ENCODE measurements at places on chromosomes 7 and 10. TPM values are rescaled to one million over a fixed set of nuclear protein-coding genes. Genes with fewer than 3 reads are reported as not detected.

The PLEKHS1 gene
- not detected for total RNA-seq

The FLNC gene
- total RNA-seq: not detected

The CBX3 gene
- total RNA-seq: 111 TPM

The LOXL4 gene
- total RNA-seq: not detected

The CPVL gene
- total RNA-seq: not detected

The FZD8 gene
- total RNA-seq: 0.52 TPM

The USP6NL gene
- 54.3 TPM for total RNA-seq

The TMEM130 gene
- total RNA-seq: not detected

The CHAT gene
- not detected for total RNA-seq

The TMEM176A gene
- total RNA-seq: not detected

The CCM2 gene
- total RNA-seq: 42.5 TPM

The OPN4 gene
- not detected for total RNA-seq

The H2BK1 gene
- not detected for total RNA-seq

The CLEC5A gene
- total RNA-seq: not detected

- no peak for DNase-seq
Measured at GRCh38 chr10:124266468-124267230, 152.1 kb downstream of the OAT start.

DNA sequence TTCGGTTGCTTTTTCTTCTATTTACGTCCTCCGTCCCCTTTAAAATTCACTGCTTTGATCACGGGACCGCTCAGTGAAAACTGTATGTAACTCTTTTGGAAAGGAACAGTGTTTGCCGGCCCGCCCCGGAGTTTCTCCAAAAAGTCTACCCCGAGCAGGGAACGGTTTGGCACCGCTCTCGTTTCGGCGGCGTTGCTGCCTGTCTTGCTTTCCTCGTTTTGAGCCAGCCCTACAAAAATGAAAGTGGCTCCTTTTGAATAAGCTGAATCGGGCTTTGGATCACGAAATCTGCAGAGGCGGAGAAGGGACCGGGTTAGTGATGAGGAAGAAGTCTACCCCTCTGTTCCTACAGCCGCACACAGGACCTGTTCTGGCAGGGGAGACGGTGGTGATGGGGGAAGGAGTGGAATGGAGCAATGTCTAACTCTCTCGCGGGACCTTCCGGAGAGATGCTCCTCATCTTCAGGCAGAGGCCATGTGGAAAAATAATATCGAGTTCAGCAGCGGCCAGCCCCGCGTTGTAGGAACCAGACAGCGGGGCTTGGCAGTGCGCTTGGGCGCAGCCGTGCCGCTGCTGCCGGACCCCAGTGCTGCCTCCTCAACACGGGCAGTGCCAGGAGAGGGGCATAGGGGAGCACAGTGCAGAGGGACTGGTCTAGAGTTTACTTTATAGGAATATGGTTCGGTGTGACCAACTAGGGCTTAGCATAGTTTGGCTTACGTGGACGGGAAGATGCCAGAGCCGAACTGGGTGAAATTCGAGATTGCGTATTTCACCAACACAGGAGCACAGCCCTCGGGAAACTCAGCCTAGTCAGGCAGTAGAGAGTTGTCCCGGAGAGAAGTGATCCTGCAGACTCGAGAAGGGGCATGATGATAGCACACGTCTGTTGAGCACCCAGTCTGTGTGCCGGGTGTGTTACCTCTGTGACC lies 1.4 kb downstream of the HTRA1 start:
- no peak for DNase-seq

DNA sequence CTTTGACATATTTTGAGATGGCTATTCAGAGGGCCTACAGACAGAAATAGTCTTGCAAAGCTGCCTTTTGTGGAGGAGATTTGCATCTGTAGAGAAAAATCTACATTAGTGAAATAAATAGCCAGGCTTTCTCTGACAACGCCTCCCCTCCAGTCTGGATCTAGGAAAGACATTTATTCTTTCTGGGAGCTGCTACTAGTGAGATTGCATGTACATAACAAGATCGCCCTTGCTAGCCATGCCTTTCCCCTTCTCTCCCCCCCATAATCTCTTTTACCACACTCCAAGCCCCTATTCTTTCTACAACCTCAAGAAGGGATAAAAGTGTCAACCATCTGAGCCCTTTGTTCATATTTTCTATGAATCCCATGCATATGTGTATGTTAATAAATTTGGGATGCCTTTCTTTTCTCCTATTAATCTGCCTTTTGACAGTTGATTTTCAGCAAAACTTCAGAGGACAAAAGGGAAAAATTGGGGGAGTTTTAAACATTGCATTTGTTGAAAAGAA lies 194.2 kb downstream of the SNX13 start:
- no peak for DNase-seq

- no peak for DNase-seq
Measured at GRCh38 chr7:100137851-100138760, 10.6 kb upstream of the LAMTOR4 start.

DNA sequence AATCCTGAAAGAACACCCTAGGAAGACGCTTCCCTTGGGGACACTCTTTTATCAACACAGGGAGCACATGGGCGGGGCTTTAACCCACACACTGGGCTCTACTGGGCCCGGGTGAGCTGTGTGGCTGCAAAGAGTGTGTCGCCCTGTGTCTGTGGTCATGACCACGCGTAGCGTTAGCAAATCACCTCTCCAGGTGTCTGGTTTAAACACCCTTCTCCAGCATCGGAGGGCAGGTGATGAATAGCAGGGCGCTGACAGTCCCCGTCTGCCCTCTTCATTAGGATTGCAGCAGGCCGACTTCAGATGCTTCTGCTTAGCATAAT lies 127.7 kb downstream of the ADARB2 start:
- no peak for DNase-seq

- peak; percentile 87 for DNase-seq
Measured at GRCh38 chr10:74825371-74826141, 844 bp upstream of the KAT6B start.

DNA sequence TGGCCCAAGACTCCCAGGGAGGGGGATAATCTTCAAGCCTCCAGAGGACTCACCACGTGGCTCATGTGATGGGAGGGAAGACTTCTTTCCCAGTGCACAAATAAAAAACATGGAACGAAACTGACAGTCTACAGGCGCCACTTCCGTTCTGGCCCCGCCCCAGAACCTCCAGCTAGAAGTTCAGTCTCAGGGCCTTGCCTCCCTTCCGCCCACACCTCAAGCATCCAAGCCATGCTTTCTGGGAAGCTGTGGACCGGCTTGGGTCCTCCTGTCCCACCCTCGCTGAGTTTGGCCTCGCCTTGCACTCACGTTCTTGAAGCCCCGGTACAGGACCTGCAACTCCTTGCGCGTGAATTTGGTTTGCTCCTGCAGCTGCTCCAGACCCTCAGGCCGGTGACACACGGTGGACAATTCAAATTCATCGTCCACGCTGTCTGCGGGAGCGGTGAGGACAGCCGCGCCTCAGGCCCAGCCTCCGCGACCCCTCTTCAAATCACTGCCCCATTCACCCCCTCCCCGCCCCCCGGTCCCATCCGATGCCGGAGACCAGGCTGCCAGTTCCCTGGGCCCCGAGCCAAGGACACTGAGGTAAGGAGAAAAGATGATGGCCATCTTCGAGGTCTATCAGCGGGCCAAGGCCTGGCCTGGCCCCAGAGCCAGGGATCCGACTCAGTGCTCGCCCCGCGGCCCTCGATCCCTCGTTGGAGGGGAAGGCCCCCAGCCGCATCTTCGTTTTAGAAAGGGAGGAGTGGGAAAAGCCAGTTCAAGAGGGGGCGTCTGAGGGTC lies 10.7 kb upstream of the OGA start:
- DNase-seq: no peak

- DNase-seq: no peak
Measured at GRCh38 chr7:157745721-157746709, 409.2 kb downstream of the DNAJB6 start.

GRCh38 chr10:33723181-33723580 lies 388.7 kb upstream of the NRP1 start:
- DNase-seq: no peak

DNA sequence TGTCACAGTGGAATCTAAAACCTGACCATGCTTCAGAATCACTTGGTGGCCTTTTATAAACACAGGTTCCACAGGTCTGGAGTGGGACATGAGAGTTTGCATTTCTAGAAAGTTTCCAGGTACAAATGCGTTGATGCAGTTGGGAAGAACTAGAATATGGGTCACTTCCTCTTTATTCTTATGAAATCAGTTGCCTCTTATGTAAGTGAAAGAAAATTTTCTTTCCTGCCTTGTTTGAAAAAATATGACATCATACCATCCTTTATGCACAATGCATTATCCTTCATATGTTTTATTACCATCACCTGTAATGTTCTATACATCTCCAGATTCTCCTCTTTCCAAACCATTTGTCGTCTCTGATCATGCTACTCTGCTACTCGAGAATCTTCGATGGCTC lies 44.0 kb downstream of the PLXNA4 start:
- DNase-seq: no peak

DNA sequence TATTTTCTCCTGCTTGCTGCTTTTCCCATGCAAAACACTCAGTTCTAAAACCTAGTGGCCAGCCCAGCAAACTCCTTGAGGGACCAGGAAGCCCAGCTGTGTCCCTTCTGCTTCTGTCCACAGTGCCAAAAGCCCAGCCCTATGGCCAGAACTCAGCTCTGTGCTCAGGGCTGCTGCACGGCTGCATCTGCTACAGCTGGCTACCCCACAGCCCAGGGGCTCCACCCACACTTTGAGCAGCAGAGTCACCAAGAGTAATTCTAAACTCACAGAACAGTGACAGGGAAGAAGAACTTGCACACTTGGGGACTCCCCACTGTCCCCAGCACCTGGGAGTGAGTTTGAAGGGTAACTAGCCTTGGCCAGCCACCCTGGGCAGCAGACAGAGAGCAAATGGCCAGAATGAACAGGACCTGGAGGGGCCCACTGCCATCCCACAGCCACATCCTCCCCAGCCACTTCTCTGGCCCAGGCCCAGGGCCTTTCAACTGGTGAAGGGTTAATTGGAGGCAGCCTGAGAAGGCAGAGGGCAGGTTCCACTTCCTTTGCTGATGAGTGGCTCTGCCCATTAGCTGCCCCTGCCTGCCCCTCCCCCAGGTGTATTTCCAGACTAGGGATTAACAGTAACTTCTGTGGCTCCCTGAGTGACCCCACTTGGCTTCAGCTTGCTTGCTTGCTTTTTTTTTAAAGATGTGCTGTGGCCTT lies 28.1 kb upstream of the TRIM8 start:
- DNase-seq: no peak

GRCh38 chr7:16531707-16532106 lies 5.1 kb downstream of the LRRC72 start:
- no peak for DNase-seq

DNA sequence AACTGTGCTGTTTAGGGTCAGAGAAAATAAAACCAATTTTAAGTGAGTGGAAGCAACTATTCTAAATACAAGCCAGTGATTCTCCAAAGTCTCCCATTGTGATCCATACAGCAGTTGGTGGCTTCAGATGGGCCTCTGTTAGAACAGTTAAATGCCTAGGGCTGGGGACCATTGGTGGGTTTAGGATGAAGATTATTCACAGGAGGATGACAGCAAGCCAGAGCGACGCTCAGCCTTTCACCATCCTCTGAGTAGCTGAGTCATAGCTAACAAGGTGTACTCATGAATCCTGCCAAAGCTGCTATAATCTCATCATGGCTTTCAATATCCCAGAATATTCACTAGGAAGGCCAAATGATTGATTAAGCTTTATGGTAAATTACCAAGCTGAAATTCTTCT lies 39.6 kb downstream of the STARD3NL start:
- DNase-seq: no peak
